ENCODE measurements at places on chromosomes 3 and 15. TPM values are rescaled to one million over a fixed set of nuclear protein-coding genes. Genes with fewer than 3 reads are reported as not detected.
A peak's percentile ranks its signal among the peaks of the same experiment; 100 is the strongest.

DNA sequence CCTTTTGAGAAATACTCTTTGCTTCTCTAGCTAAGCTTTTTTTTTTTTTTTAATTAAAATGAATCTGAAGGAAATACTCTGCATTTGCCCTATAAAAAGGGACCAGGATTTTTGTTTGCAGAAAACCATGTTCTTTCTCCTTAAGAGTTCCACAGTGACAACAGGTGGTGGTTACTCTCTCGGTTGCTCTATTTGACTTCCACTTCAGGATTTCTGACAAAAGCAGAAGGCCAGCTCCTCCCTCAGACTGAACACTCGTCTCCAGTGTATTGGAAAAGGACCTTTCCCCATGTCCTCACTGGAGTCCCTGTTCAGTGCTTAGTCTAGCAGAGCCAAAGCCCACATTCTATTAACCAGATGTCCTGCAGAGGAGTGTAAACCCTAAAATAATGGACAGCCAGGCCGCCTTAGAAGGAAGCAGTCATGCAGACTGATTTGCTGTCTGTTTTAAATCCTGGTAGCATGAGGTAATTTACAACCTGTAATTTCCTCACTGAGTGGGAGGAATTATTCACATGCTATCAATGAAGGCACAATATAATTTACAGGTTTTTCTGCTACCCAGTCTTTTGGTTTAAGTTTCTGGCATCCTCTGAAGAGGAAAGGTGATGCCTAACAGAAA is 599.3 kb downstream of the PYDC2 start:
- no peak for DNase-seq

DNA sequence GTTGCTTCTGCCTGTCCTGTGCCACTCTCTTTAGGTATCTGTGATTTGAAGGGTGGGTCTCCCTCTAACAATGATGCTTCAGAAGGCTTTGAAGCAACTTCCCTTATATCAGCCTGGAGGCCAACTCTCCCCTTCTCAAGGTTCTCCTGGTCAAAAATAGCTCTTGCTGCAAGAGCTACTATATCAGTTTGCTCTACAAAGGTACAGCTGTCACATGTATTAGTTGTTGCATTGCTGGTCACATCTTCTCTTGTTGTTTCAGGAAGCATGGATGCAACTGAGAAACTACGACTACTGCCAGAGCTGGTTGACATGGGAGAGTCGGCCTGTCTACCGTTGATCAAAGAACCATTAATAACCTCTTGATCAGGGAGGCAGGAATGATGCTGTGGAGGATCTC is 38.3 kb downstream of the USF3 start:
- DNase-seq = no peak

GRCh38 chr3:66490214-66490613 is 10.6 kb downstream of the LRIG1 start:
- no peak for DNase-seq

DNA sequence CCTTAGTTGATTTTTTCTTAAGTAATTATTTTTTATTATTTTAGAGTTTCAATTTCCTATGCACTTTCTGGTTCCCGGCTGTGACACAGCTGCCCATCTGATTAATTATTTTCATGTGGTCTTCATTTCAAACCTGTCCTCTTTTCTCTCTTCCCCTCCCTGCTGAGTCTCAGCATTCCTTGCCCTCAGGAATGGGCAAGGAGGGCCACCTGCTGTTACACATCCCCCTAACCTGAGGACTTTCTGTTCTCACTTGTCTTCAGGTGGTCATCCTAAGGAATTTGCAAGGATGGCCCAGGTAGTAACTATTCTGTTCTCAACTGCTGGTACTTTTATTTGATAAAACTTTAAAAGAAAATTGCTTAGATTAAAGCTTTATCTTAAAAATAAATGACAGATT is 545.0 kb downstream of the OTOL1 start:
- DNase-seq = no peak

DNA sequence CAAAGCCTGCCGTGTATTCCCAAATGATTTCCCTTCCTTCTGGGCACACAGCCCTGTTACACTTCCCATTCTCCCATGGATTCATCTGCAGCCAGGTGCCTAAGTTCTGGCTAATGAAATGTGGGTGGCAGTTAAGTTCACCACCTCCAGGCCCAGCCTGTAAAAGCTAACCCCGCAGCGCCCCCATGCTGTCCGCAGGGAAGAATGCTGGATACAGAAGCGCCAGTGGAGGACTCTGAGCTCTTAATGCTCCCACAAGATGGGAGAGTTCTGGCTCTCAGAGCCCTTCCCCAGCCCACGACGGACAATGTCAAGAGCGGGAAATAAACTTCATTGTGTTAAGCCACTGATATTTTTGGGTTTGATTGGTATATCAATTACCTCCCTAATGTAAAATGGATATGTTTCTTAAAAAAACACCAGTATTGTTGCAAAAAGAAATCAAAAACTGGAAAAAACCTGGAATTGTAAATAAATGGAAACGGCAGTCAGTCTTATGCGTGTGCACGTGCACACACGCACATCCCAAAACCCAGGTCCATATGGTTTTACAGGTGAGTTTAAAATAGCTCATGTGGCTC is 37.7 kb upstream of the FGD5 start:
- peak; percentile 27 for DNase-seq

GRCh38 chr15:36029606-36030210 is 483.7 kb upstream of the DPH6 start:
- peak; percentile 78 for DNase-seq

Gene GPR149
- total RNA-seq = not detected

- DNase-seq = no peak
Measured at GRCh38 chr3:195563317-195563716, 20.2 kb upstream of the PPP1R2 start.

GRCh38 chr3:47365213-47366153 is 15.3 kb upstream of the PTPN23 start:
- peak; percentile 31 for DNase-seq

Gene LRRC58
- 35.1 TPM for total RNA-seq

Gene CD96
- not detected for total RNA-seq

- DNase-seq = peak; percentile 1
Measured at GRCh38 chr15:29242456-29243242, 27.0 kb downstream of the NSMCE3 start.

GRCh38 chr3:37590328-37591079 is 271.2 kb upstream of the CTDSPL start:
- DNase-seq = peak; percentile 7

- DNase-seq = no peak
Measured at GRCh38 chr15:31303726-31304648, 22.6 kb upstream of the KLF13 start.

Gene TGM5
- total RNA-seq = 0.64 TPM

GRCh38 chr3:61627768-61628185 is 66.4 kb downstream of the PTPRG start:
- peak; percentile 88 for DNase-seq

GRCh38 chr3:127719369-127719768 is 46.6 kb downstream of the ABTB1 start:
- no peak for DNase-seq

GRCh38 chr3:178768072-178768864 is 232.0 kb downstream of the KCNMB2 start:
- DNase-seq = no peak

- peak; percentile 7 for DNase-seq
Measured at GRCh38 chr3:11001020-11001657, 8.6 kb downstream of the SLC6A1 start.

GRCh38 chr3:19270481-19270880 is 122.2 kb downstream of the KCNH8 start:
- DNase-seq = no peak

DNA sequence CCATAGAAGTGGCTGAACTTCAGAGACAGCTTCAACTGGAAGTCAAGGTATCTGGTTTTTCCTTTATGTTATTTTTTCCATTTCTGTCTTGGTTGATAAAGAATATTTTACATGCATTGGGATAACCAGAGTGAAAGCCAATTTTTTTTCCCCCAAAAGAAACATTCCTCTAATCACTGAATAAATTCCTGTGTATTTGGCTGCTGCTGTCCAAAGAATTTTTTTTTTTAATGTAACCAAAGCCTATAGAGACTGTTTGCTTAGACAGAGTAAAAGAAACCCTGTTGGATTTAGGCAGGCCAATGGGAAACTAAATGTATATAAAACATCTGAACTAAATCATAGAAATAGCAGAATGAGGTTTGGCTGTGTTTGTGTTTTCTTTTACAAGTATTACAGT is 75.2 kb downstream of the CGNL1 start:
- DNase-seq = no peak

Data from LHCN-M2 (cell line).